ENCODE measurements at places on chromosomes 4 and X. TPM values are rescaled to one million over a fixed set of nuclear protein-coding genes. Genes with fewer than 3 reads are reported as not detected.

- no peak for DNase-seq
Observed at GRCh38 chr4:105149771-105150170, 3.1 kb downstream of the TET2 start.

ETDB gene
- not detected for total RNA-seq

GRCh38 chr4:123643691-123644090 is 247.1 kb downstream of the SPRY1 start:
- DNase-seq = no peak

- DNase-seq = no peak
Observed at GRCh38 chr4:141909541-141909940, 273.2 kb downstream of the IL15 start.

- no peak for DNase-seq
Observed at GRCh38 chr4:120812216-120812615, 110.3 kb downstream of the PRDM5 start.

- DNase-seq = no peak
Observed at GRCh38 chr4:140094438-140095420, 59.3 kb downstream of the MAML3 start.

- DNase-seq = no peak
Observed at GRCh38 chr4:137961051-137961438, 281.1 kb downstream of the SLC7A11 start.

HDAC8 gene
- 21.5 TPM for total RNA-seq

GRCh38 chrX:134173541-134174272 is 63.3 kb upstream of the CCDC160 start:
- no peak for DNase-seq

DNA sequence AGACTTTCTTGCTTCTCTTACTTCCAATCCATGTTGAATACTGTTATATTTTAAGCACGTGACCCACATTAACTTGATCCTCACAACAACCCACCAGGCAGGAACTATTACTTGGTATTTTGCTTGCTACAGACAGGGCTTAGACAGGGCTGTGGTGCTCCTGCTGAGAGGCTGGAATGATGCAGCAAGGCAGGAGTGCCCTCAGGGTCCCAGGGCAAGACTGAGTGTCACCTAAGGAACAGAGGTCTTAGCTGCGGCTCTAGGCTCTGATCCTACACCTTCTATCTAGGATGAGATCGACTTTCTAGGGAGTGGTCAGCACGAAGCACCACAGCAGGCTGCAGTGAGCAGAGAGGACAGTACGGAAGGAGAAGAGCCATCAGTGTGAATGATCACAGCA is 20.0 kb downstream of the TAPT1 start:
- DNase-seq = no peak

DNA sequence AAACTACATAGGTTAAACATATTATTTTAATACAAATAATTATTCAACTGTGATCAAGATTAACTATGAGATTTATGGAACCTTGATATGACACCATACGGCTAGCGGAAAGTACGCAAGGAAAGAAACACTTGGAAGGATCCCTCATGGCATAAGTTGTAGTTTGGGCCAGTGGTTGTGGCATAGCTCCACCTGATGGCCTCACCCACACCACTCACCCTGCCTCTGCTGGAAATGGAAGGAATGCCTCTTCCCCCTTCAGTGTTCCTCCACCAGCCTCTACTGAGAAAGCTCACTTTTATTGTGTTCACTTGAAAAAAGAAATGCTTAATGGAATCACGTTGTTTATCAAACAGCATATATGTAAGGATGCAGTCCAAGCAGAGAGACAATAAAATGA is 86.4 kb downstream of the BMP15 start:
- no peak for DNase-seq

- DNase-seq = peak; percentile 25
Observed at GRCh38 chrX:130909469-130910136, 6.6 kb upstream of the ENOX2 start.

GRCh38 chr4:16686195-16686594 is 212.2 kb downstream of the LDB2 start:
- DNase-seq = no peak

RPA4 gene
- not detected for total RNA-seq

DNA sequence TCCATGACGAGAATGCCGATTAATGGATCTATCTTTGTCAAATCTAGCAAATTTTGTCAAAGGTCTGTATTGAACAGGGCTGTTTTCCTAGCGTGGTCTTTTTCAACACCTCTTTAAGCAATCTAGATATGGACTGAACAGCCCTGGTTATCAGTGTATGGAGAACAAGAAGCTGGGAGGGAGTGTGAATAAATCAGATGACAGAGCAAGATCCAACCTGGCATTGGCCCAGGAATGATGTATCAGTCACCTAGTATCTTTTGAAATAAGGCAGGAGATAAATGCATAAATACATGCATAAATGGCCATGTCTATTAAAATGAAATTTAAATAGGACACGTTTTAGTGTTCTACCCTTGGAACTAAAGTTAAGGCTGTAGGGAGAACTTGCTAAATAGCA is 15.7 kb upstream of the AP1S2 start:
- no peak for DNase-seq

DNA sequence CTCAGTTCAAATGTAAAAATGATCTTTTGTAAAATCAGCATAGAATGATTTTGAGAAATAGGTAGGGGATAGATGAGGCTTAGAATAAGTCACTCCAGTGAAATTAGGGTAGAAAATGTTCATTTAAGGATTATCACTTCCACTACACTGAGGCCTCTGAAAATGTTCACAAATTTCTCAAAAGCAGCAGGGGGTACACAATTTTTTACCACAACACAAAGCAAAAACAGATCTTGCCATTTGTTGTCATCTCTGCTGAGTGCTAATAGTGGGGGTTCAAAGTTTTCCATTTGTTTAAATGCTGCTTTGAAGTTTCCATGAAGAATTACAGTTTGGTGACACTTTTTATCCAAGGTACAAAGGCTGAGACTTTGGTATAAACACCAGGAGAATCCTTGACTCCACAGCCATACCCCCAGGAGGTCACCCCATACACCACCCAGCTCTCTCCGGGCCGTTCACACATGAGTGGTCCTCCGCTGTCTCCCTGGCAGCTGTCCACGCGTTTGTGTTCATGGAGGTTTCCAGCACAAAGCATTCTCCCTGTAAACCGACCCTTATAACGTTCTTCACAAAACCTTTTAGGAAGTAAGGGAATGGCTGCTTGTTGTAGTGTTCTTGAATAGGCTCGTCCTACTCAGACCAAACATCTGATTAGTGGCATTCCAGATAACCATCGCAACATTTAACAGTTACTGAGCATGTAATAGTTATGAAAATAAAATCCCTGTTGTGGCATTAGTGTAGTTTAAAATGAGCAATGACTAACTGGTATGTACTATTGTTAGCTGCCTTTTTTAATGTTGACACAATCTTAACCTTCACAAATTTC is 71.0 kb downstream of the PRSS12 start:
- no peak for DNase-seq

GRCh38 chr4:16916719-16917337 is 18.4 kb upstream of the LDB2 start:
- DNase-seq = peak; percentile 81

DNA sequence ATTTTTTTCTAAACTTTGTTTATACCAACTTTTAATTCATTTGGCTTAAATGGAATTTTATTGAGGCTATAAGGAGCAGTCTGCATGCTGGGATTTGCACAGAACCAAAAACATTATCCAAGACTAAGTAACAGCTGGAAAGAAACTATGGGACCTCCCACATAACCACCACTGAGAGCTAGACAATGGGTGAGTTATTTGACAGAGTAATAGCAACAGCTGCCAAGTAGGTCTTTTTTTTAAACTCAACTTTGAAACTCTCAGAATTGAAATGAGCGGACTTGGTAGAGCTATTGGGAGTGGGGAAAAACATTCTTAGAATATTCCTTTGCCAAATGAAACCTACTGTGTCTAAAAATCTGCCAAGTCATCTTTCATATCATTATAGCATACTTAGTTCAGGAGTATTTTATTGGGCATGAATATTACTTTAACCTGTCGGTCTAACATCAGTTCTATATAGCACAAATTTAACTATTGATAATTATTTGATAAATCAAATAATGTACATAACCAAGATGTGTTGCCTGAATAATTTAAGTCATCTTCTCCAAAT is 1428.0 kb downstream of the PCDH7 start:
- no peak for DNase-seq

- DNase-seq = peak; percentile 41
Observed at GRCh38 chrX:132023896-132024386, 839 bp downstream of the STK26 start.

GRCh38 chr4:41197996-41198395 is 16.3 kb downstream of the APBB2 start:
- no peak for DNase-seq

DNA sequence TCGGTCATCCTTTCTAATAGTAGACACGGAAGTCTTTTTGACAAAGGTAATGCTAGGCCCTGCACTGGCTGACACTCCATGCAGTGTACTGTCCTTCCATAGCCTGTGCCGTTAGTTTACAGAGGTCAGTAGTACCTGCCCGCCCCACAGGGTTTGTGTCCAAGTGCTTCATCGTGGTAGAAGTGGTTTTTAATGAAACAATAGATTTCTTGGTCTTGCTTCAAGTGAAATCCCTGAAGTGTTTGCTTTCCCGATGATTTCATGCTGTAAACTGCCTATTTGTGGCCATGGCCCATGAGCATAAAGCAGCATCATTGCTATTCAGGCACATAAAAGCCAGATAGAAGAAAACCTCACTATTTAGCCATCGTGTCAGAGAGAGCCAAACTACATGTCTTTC is 139.3 kb downstream of the GPR143 start:
- no peak for DNase-seq

DNA sequence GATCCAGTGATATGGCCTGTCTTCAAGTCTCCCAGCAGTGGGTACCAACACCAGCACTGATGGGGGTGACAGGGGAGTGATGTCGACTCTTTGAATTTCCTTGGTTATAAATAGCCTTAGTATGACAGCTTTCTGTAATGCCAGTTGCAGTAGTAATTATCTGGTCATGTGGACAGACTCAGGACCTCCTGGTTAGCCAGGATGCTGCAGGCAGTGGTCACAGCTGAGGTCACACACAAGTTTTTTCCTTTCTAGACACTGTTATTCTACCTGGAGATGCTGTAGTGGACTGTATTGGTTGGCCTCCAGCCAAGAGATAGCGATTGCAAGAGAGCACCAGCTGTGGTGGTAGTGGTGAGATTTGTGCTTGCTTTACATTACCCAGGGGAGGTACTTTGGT is 63.6 kb downstream of the UPRT start:
- DNase-seq = no peak

GLRB gene
- total RNA-seq = not detected

CT45A10 gene
- total RNA-seq = 107 TPM

DNA sequence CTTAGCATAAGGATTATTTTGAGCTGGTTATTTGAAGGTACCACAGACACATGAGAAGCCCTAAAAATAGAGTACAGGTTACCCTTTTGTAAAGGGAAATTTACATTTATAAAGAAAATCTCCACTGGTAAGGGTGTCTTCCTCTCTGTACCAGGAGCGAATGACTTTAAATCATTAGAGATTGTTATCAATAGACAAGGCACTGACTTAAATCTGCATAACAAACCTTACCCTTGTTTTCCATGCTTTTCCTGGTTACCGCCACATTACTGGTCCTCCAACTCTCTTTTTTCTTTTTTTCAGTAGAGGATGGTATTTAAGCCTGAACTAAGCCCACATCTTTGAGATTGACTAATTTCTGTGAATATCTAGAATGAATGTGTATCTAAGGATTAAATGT is 129.8 kb downstream of the SLC7A11 start:
- DNase-seq = no peak

ZNF182 gene
- 2.8 TPM for total RNA-seq

DNA sequence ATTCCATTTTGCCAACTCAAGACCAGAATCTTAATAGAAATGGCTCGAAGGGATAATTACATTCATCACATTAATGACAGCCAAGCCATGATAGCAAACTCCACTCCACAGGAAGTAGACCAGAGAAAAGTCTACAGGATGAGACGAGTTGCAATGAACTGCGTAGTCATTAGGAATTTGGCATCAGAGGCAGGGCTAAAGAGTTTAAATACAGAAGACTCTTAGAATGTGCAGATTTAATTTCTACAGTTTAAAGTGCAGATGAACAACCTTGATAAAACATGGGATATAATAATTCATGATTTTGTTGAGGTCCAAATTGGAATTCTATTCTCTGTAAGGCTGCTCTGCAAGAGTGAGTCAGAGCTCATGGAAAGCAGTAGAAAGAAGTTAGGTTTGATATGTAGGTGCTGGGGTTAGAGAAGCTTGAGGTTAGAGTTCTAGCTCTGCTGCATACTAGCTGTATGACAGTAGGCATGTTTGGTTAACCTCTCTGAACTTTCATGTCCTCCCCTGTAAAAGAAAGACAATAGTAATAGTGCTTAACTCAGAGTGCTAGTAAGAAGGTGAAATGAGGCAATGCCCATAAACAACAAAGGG is 32.2 kb downstream of the LNX1 start:
- no peak for DNase-seq

DNA sequence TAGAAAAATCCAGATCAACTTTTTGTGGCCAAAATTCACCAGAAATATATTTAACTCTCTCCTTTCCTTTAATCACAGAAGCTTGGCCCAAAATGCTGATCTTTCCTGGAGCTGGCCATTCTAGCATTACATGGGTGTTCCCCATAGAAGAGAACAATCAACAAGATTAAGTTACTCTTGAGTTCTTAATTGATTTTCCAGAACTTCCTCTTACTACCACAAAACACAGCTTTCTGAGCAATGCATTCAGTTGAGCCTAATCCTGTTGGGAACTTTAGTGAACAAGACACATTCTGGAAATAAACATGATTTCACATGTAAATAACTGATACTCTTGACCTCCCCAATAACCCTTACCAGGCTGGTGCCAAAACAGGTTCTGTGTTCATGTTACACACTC is 45.4 kb upstream of the STIM2 start:
- DNase-seq = no peak

CT47B1 gene
- total RNA-seq = 0.16 TPM

DNA sequence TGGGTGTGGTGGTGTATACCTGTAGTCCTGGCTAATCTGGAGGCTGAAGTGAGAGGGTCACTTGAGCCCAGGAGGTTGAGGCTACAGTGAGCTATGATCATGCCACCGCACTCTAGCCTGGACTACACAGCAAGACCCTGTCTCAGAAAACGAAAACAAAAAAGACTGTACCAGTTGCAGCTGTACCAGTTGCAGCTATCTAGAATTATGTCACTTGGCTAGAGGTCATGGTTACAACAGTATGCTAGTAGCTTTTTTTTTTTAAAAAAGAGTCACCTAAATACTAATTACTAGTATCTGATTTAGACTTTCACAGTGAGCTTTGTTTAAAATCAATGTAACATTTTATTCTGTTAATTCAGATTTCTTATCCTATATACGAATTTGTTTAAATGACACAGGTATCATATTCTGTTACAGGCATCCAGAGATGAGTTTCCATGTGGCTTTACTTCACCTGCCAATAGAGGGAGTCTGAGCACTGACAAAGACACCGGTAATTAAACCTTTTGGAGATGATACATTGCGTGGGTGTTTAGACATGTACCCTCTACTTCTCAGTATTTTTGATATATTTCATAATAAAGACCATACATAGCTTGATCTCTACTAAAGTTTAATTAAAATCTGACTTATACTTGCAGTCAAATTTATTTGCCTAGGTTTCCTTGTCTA is 100.2 kb upstream of the IL13RA1 start:
- peak; percentile 23 for DNase-seq
